ENCODE measurements at places on chromosomes 1 and 21.

DNA sequence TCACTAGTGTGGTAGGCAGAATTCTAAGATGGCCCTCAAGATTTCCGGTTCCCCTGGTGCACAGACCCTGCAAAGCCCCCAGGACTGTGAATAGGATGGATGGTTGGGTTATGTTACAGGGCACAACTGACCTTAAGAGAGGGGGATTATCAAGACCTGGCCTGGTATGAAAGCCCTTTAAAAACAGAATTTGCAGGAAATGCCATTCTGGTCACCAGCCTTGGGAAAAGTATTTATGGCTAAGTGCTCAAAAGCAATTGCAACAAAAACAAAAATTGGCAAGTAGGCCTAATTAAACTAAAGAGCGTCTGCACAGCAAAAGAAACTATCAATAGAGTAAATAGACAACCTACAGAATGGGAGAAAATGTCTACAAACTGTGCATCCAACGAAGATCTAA, 144.7 kb upstream of the EDN2 start:
- no peak for DNase-seq

- DNase-seq, result no peak
Measured at GRCh38 chr1:43719063-43719462, 11.7 kb downstream of the ST3GAL3 start.

GRCh38 chr21:14545906-14546480, at the start of gene SAMSN1:
Gene SAMSN1 (minus strand): TSS chr21:14546315. CDS start chr21:14546261, 54 bp downstream.
- peak; percentile 56 for DNase-seq

GRCh38 chr1:32619701-32620485, 30.5 kb downstream of the ZBTB8OS start:
- DNase-seq, result no peak

GRCh38 chr21:28663111-28663693, 329.5 kb downstream of the LTN1 start:
- DNase-seq, result no peak

GRCh38 chr1:97867127-97867526, 53.7 kb downstream of the DPYD start:
- no peak for DNase-seq

DNA sequence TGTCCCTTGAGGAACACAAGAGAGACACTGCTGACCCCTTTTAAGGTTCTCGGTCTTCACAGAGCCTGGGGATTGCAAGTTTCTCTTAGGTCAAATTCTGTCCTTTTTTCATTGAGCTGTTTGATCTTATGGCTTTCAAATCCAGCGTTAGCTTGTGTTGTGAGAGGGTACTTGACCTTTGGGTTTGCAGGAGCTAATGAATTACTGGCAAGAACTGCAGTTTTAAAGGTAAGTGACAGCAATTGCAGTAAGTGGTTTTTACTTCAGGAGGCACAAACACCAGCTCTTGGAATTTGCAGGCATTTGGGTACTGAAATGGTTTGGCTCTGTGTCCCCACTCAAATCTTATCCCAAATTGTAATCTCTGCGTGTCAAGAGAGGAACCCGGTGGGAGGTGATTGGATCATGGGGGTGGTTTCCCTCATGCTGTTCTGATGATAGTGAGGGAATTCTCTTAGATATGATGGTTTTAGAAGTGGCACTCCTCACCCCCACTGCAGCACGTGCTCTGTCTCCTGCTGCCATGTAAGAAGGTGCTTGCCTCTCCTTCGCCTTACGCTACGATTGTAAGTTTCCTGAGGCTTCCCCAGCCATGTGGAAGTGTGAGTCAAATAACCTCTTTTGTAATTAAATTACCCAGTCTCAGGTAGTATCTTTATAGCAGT, 134.5 kb upstream of the LYPLAL1 start:
- no peak for DNase-seq

GRCh38 chr21:22961258-22961657, 1963.0 kb downstream of the NCAM2 start:
- no peak for DNase-seq

- DNase-seq, result no peak
Measured at GRCh38 chr1:72075425-72075824, 206.9 kb downstream of the NEGR1 start.

- no peak for DNase-seq
Measured at GRCh38 chr1:33300673-33301072, 20.2 kb downstream of the A3GALT2 start.

DNA sequence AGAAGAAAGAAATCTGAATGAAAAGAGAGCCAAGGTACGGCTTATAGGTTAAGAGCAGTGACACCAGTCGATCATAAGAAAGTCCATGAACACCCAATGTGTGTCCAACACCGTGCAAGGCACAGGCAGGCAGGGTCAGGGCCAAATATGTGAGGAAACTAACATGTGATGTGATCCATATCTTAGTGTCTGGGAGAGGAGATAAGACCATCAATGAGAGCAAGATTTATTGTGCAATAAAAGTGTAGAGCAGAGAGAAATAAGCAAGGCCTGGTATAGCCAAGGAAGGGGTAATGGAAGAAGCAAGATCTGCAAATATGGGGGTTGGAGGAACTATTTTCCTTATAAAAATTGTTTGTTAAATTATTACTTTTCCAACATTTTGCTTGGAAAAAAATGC, 198.8 kb downstream of the CRB1 start:
- DNase-seq, result no peak

DNA sequence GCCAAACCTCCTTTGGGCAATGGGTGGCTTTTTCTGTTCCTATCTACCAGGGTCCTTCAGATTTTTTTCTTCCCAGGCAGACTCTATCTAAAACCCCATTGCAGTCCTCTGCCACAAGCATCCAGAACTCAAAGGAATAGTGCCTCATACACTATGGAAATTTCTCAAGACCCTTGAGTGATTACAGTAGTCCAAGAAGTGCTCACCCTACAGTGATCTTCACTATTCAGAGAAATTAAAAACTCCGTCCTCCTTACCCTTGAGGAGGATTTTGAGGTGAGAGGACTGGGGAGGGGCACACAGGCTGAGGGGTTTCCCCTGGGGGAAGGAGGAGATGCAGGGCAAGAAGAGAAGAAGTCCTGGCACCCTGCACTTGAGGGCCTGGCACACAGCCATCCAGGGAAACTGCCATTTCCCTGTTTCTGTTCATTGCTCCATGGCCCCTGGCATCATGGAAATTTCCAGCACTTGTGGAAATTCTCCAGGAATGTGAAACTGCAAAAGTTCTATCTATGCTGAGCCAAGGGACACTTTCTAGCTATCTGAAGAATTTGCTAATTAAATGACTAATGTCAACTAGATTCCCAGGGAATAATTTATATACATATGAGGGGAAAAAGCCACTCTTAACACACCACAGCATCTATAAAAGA, 102.5 kb upstream of the ATP1B1 start:
- DNase-seq, result no peak

- DNase-seq, result no peak
Measured at GRCh38 chr1:95263450-95263849, 29.4 kb downstream of the RWDD3 start.

GRCh38 chr1:27543284-27543683, 53.3 kb upstream of the WASF2 start:
- no peak for DNase-seq

DNA sequence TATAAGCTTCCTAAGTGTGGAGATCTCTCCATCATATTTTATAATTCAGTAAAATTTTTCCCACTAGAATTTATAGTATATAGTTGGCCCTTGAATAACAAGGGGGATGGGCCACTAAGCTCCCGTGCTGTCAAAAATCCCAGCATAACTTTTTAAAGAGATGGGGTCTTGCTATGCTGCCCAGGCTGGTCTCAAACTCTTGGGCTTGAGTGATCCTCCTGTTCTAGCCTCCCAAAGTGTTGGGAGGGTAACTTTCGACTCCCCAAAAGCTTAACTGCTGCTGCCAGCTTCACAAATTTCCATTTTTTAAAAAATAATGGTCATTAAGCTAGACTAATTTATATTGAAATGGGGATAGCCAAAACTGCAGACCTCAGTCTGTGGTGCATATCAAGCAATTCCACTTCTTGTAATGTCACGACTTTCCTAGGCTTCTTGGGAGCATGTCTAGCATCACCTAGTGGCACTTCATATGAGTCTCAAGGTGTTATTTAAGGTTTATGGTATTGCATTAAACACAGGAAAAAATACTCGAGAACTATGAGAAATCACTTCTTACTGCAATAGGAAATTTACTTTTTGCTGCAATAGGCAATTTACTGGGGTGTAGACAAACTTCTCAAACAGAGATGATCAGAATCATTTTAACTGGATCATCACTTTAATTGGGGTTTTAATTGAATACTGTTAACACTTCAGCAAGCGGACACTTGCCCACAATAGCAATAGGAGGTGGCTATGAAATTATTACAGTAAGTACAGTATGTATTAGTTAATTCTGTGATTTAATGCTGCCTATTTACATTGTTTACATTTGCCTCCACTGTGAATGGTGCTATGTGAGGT, 19.3 kb upstream of the ACTA1 start:
- no peak for DNase-seq

DNA sequence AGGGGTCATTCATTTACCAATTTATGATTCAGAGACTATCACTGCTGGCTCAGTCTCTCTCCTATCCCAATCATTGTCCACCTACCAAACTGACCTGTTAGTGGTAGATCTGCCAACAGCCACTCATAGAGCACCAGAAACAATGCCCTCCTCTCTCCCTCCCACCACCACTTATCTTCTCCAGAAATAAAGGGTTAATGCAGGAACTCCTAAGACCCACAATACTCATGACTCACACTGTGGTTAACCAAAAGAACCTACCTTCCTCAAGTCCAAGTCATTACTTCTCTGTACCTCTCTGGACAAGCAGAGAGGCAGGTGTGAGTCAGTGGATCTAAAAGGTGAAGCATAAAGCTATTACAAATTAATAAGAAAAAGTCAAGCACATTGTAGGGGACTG, 40.9 kb upstream of the CAMK1G start:
- no peak for DNase-seq

DNA sequence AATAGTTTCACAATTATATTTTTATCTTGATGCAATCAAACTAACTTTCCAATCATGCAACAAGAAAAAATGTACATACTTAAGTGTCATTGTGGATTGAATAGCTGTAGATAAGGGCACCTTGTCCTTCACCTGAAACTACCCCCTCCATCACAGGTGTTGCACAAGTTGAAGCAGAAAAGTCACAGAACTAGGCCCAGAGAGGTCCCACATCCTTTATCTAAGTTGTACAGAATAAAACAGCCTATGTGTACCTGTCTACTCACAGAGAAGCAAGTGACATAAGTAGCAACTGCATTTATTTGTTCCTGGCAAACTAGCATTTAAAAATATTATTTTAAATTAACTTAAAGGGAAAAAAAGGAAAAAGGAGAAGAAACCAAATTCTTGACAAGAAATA, 256.8 kb downstream of the FAF1 start:
- no peak for DNase-seq

- peak; percentile 32 for DNase-seq
Measured at GRCh38 chr1:24928689-24929397, 1.2 kb downstream of the RUNX3 start.

DNA sequence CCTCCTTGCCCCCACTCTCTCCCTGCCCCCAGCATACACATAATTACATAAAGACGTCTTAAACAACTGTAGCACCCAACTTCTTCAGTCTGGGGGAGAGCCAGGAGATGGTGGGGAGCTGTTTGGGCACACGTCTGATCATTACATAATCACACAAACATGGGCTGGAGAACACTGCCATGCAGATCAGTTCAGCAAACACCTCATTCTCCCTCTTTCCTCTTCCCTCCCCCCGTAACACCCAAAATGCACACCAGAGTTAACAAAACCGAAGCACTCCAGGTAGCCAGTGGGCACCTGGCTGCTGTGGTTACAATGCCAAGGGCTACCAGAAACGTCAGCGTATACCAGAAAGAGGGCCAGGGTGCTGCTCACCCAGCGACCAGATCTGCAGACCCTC, 1.6 kb downstream of the HIVEP3 start:
- DNase-seq, result no peak

DNA sequence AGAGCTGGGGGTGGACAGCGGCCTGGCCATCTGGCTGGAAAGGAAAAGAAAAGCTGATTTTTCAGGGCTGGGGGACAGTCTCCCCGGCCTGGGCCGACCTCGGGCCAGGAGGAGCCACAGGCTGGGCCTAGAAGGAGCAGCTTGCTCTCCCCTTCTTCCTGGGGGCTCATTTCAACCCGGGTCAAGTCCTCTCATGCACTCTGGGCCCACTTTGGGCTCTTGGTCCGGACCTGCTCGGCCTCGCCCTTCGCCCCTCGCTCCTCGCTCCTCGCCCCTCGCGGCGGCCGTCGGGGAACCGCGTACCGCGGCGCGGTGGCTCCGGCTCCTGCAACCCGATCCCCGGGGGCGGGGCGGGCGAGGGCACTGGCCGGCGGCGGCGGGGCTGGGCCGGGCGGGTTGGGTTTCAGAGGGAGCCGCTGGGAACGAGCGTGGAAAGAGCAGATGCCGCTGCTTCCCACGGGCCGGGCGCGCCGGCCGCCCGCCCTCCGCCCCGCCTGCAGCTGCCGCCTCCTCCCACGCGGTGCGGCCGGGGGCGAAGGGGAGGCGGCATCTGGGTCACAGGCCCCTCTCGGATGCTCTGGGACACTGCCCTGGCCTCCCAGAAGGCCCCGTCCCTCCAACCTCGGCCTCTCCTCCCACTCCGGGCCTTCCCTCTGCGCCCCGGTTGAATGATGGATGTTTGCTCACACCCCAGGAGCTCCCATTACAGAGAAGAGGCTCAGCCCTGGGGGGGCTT, 6.6 kb downstream of the HEYL start:
- DNase-seq, result no peak

DNA sequence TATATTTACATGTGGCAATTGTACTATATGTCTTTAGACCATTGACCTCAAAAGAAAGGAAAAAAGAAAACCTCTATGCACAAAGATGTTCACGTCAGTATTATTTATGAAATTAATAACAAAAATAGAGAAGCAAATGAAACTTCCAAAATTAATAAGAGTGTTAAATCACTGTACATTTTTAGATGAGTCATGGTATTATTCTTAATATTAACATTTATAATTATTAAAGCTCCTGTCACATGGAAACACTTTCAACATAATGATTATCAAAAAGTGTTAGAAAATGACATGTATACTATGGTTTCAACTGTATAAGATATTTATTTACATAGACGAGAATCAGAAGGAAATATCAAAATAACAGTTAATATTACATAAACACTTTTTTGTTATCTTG, 324.9 kb upstream of the RUNX1 start:
- DNase-seq, result no peak

DNA sequence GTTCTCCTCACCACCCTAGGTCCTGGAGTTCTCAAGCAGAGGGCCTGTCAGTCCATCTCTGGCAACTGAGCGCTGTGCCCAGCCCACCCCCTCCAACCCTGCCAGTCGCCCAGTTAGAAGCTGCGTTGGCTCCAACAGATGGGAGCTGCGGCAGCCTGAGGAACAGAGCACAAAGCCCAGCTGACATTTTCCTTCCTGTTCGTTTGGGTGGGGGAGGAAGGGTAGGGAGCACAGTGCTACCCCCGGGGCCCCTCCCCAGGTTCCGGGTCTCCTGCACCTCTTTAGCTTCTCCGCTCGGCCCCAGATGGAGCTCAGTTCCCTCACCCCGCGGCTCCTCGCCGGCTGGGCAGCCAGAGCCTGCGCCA, 1.4 kb downstream of the LRRN2 start:
- DNase-seq, result no peak
